Fibroblast of lung (primary cell): ENCODE measurements at places on chromosomes 12 and 14.

- no peak for DNase-seq
Observed at GRCh38 chr12:68958322-68958721, 25.4 kb upstream of the CPM start.

DNA sequence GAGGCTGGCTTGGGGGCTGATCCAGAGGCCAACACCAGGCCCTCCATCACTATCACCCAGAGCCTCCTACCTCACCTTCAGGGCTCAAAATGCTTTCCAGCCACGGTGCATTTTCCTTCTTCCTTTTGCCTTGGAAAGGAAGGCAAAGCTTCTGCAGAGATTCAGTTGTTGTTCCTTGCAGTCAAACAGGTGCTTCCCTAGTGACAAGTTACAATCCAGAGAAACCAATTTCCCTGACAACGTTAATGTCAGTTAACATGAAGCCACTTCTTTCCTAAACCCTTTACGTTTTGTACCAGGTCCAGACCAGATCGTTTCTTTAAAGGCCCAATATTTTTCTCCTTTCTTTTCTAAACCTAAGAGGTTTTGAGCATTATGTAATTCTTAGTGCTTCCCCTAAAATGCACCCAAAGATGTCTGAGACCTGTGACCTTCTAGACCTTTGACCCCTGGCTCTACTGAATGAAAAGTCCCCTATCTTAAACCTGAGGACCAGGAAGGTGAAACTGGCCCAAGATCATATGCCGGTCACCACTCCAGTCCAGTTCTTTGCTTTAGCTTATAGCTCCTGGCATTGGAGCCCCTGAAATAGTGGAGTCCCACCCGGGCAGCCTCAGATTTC is 211.5 kb downstream of the SLC41A2 start:
- DNase-seq = no peak

DNA sequence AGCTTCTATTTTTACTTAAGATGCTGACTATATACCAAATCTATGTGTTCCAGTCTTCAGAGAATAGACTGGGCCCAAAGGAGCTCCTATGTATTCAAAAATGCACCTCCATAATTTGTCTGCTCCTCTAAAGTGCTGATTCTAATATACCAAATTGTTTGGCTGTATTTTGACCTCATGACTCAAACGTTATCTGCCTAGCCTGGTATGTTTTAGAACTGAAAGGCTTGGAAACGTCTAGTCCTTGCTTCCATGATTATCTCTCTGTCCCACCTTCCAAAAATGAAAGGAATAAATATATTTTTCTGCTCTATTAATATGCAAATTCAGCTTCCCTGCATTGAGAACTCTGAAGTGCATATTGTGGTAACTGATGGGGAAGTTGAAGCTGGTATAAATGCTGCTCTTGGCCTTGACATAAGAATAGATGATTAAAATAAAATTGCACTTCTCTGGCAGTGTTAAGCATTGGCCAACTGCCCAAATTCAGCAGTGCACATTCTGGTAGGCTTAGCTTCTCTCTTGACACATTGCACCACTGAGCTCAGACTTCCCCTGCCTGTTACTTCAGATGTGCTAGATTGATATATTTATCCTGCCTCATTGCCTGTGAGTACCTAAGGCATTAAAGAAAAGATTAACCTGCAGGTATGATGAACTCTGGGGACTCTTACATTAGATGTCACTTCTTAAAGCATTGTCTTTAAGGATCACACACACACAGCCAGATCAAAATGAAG is 882.3 kb downstream of the RPS29 start:
- no peak for DNase-seq

GRCh38 chr14:68473794-68474193 is 319.1 kb downstream of the ZFP36L1 start:
- no peak for DNase-seq

GRCh38 chr14:76699939-76700590 is 61.2 kb upstream of the VASH1 start:
- no peak for DNase-seq

DNA sequence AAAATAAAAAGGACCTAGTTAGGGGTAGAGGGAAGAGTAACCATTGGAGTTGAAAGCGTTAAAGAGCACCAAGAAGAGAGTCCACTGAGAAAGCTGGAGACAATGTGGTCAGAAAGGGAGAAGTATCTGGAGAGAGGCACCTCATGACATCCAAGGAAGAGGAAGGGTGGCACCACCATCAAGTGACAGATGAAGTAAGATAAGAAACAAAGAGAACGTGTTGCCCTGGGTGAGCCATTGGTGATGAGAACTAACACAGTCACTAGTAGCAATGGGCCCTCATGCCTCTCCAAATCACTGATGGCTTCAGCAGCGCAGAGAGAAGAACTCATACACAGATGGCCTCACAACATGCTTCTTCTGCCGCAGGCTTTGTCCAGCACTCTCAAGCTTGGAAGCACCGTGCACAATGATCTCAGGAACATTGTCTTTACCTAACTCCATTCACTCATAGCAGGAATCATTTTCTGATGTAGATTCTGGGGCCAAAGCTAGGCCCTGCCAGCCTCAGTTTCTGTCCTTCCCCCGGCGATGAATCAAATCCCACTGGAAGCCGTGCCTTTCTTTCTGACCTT is 252.9 kb downstream of the DPF3 start:
- no peak for DNase-seq

GRCh38 chr12:54266852-54267251 is 13.1 kb downstream of the CBX5 start:
- DNase-seq = no peak

DNA sequence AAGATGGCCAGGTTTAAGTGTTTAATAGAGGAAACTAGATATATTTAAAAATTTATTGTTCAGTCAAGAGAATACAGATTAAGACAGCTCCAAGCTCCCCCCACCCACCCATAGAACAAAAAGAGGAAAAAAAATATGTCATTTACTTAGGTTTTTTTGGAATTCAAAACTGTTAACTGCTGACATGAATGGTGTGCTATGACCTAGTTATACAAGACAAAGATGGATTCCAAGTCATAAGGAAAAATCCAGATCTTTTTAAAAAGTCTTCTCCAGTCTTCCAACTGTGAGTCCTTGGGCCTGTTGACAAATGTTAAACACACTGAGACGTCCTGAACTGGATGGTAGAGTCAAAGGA is 1.3 kb upstream of the SETD1B start:
- no peak for DNase-seq

DNA sequence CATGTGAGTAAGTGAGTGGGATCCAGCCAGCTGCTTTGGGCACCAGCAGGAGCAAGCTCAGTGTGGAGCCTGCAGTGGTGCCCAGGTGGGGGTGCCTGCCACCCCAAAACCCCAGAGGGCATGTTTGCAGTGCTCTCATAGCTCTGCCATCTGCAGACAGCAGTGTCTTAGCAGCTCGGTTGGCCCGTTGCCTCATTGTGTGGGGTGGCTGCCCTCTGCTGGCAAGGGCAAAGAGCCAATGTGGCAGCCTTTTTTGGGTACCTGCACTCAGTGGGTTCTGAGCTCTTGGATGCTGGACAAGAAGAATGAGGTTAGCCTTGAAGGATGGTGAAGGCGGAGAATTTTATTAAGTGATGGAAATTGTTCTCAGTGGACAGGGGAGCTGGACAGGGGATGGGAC is 52.3 kb downstream of the NEUROD4 start:
- peak; percentile 3 for DNase-seq

DNA sequence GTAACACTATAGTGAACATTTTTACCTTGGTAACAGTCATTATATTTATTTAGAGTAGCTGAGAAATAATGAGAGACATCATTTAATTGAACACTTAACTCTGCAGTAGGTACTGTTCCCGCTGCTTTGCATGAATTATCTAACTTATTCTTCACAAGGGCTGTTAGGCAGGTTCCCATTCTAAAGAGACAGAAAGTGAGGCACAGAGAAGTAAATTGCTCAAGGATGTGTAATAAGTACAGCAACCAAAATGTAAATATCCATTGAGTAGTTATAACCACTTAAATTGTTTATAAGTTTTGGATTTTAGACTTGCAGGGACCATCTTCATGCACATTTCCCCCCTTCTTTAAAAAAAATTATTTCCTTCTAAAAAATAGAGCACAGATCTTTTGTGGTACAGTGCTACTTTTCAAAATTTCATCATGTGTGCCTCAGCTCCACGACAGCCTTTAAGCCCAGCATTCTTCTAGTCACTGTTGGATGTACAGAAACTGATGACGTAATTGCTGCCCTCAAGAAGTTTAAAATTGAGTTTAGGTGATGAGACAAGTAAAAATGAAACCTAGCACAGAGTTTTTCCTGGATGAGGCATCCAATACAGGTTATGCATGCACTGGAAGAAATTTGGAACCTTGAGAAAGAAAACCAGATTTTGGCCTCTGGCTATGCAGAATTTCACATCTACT is 6.0 kb upstream of the MANSC4 start:
- peak; percentile 78 for DNase-seq

DNA sequence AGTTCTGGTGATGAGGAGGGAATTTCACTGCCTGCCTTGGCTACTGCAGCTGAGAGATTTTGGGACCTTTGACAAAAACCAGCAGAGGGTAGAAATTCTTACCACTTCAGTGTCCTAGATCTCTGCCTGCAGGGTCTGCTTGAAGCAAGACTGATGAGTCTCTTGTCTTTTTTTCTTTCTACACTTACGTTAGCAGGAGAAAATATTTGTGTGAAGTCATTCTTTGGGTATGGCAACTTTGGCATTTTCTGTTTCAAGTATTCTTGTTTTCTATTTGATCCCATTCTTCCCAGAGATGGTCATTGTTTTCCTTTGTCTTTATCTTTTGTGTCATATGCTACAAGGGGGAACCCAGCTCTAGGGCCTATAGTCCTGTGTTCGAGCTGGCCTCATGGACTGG is 65.6 kb upstream of the FERMT2 start:
- DNase-seq = no peak
